ENCODE measurements at places on chromosomes 6 and 20.

DNA sequence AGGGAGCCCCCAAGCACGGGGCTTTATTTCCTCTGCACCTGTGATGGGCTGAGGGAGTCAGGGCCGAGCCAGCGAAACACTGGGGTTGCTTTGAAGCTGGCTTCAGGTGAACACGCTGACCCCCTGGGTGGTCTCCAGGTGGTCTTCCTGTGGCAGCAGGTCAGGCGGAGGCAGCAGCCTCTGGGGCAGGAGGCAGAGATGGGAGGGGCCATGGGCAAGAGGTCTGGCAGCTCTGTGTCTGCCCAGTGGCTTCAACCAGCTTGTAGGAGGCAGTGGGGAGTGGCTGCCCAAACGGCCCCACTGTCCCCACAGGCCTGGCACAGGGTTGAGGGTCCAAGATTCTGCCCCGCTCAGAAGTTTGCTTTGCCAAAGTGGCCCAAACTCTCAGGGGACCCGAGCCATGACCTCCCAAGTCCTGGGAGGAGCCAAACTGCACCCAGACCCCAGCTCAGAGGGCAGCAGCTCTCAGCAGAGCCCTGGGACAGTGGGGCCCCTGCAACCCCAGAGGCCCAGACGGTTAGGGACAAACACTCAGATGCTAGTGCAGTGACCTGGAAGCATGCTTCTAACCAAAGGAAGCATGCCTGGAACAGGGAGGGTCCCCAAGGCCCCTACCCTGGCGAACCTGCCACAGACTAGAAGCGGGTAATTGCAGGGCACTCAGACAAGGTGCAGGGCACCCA, 15.3 kb downstream of the NTSR1 start:
- no peak for DNase-seq

- no peak for DNase-seq
These were observed 252.7 kb downstream of the TSHZ2 start for GRCh38 chr20:53224851-53225250.

DNA sequence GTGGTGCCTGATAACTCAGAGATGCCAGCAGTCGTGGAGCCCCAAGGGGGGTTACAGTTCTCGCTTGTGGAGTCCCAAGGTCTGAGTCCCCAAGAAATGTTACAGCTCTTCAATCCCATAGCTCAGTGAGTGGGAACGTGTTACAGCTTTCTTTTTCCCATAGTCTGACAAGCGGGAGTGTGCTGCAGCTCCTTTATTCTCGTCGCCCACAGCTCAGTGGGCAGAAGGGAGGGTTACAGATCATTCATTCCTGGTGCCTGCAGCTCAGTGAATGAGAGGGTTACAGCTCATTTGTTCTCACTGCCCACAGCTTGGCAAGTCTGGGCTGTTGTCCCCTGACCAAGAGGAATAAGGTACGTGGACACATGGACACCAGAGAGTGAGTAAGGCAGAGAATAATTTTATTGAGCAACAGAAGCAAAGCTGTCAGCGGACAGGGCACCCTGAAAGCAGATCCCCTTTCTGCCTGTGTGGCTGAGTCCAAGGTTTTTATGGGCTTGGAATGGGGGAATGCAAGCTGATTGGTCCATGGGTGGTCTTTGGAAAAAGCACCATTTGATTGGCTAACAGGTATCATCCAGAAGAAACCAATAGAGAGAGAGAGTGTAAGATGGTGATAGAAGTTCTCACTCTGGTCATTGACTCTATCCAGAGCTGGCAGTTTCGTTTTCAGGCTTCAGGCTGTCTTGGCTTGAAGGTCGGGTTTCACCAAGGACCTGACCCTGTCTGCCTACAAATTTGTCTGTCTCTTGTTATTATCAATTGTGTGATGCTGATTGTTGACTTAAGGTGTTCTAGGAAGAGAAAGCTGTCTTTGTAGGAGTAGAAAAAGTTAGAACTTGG, 16.4 kb downstream of the RNF217 start:
- no peak for DNase-seq

GRCh38 chr6:18390476-18390875, 3.3 kb downstream of the RNF144B start:
- DNase-seq, result no peak

- DNase-seq, result no peak
These were observed 1729.5 kb downstream of the GRIK2 start for GRCh38 chr6:103122766-103123601.

Measured in stimulated activated CD8-positive, alpha-beta memory T cell treated with anti-CD3 and anti-CD28 coated beads, Interleukin-7, amount 100 ng/mL, for 4 hours (primary cell).